Fibroblast of lung (primary cell): ENCODE measurements at places on chromosomes 16 and 17. TPM values are rescaled to one million over a fixed set of nuclear protein-coding genes. Genes with fewer than 3 reads are reported as not detected.

The TBC1D3K gene
- polyA plus RNA-seq, result not detected in 2 replicates

The ABCC11 gene
- 0.20 and 0.25 TPM in 2 replicates for polyA plus RNA-seq

The GAST gene
- not detected in 2 replicates for polyA plus RNA-seq

DNA sequence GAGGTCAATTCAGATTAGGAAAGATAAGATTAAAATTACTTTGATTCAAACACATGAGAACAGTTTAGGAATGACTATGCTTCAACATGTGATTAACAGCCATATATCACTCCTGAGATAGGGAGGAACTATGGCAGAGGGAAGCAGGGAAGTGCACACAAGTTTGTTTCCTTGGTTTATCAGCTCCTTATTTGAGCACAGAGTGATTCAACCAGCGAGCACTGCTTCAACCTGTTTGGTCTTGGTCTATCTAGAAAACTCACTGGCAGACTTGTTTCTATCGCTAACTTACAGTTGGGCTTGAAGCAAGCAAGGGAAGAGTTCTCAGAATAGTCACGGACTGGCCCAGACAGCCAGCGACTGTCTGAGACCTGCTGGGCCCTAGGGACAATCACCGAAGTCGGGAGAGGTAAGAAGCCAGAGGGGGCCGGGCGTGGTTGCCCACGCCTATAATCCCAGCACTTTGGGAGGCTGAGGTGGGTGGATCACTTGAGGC is 23.5 kb downstream of the TUBG1 start:
- DNase-seq, result no peak

GRCh38 chr17:66469461-66469860 is 167.0 kb downstream of the PRKCA start:
- DNase-seq, result no peak

DNA sequence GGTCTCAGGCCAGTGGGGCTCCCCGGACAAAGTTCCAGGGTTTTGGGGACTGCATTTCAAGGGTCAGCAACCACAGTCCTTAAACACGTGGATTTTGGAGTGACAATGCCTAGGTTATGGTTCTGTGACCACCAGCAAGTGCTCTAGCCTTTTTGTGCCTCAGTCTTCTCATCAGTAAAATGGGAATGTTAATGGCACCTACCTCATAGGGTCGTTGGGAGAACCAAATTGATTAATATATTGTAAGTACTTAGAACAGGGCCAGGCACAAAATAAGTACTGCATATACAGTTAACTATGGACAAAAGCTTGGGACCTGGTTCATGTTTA is 13.8 kb downstream of the IL4R start:
- DNase-seq, result no peak

DNA sequence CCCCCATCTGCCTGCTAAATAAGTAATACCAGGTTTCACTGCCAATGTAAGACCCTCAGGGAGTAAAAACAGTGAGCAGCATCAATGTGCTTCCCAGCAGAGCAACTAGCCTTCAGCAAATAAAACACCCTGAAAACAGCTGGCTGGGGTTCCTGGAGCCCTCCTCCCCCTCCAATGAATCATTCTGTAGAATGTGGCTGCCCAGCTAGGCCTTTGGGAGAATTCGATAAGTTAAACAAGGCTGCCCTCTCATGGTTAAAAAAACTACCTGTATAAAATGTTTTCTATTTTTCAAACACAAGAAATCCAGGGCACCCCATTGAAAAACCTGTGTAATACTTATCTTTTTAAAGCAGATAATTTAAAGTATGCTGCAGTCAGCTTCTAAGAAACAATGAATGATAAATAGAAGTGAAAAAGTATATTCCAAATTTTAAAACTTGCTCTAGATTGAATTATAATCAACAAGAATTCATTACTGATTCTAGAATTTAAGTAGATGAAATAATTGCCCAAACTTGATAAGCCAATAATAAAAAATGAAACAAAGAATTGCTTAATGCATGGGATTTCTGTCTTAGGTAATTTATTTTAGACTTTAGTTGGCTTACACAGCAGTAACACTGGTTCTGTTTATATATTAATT is 9.4 kb upstream of the TOM1L1 start:
- peak; percentile 77 for DNase-seq

DNA sequence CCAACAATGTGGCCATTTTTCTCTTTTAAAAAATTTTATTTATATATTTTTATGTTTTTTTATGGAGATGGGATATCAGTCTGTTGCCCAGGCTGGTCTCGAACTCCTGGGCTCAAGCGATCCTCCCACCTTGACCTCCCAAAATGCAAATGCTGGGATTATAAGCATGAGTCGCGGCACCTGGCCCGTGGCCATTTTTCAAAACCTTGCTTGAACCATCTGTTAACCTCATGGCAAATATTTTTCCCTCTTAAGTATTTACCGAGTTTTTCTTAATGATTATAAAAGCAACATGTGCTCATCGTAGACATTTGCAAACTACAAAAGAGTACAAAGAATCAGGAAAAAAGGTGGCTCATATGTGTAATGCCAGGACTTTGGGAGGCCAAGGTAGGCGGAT is 127.6 kb downstream of the ABCC6 start:
- DNase-seq, result no peak

GRCh38 chr17:3546997-3547396 is 10.6 kb downstream of the TRPV3 start:
- DNase-seq, result no peak

DNA sequence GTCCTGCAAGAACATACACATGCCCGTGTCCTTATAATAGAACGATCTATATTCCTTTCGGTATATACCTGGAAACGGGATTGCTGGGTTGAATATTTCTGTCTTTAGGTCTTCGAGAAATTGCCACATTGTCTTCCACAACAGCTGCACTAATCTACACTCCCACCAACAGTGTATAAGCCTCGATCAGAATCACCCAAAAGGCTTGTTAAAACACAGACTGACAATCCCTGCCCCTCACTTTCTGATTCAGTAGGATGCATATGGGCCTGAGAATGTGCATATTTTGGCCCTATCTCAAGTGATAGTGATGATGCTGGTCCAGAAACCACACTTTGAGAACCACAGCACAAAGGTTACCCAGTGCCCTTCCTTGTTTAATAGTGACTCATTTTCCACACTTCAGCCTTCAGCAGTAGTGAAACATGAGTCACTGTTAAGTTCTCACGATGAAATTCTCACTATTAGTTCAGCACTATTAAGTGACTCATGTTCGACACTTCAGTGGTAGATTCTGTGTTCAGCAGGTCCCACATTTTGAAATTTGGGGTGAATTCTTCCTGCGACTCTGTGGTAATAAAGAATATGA is 215.6 kb downstream of the GRIN2A start:
- DNase-seq, result no peak

DNA sequence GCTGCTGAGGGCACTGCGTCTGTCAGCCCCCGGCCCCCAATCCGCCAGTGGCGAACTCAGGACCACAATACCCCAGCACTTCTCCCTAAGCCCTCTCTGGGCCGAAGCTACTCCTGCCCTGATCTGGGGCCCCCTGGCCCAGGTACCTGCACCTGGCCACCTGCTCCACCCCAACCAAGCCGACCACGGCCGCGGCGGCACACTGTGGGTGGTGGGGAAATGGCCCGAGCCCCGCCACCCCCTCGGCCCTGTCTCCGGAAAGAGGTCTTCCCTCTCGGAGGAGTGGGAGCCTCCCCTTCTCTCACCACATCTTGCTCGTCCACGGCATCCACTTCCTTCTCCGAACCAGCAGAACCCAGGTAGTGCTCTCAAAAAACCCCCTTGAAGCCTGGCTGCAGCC is 3.4 kb upstream of the FBRS start:
- no peak for DNase-seq

DNA sequence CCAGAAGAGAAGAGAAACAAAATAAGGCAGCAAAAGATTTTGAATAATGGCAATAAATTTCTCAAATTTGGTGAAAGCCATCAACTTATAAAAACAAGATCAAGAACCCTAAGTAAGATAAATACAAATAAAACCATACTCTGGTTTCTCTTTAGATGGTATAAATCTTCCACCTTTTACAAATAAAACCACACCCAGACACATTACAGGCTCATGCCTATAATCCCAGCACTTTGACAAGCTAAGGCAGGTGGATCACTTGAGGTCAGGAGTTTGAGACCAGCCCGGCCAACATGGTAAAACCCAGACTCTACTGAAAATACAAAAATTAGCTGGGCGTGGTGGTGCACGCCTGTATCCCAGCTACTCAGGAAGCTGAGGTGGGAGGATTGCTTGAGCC is 43.8 kb downstream of the TTLL6 start:
- no peak for DNase-seq

GRCh38 chr17:73138541-73139138 is 26.2 kb upstream of the SSTR2 start:
- DNase-seq, result no peak

DNA sequence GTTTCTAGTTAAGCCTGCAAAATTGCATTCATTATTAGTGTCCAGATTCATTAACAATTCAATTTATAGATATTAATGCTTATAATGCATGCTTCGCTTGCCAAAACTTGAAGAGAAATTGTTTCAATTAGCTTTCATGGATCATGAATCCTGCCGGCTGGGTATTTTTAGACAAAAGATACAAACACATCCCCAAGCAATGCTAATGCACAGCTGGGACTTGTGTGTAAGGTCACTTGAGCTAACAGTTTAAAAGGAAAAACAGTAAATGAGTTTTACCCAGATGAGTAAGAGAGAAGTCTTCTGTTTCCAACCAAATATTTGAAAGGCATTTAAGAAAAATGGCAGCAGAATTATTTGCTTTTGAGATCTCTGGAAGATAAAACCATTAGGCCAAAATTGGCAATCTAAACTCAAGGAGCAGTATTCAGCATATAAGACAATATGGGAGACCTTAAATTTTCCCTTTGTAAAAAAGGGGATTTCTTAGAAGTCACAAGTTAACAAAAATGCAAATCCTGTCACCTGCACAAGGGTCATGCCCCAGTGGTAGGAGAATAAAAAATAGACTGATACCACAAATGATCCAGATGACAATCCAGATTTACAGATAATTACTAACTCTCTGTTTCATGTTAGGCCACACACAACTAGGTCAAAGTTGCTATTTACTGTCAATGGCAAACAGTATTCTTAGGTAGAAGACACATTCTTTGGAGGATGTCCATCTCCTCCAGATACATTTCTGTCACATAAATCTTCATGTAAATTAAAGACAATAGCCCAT is 418.4 kb upstream of the PMFBP1 start:
- no peak for DNase-seq

GRCh38 chr17:76539631-76540271 is at the start of gene PRCD:
PRCD (plus strand) TSS chr17:76540044; CDS start chr17:76540142, 98 bp downstream.
- no peak for DNase-seq

GRCh38 chr17:40180694-40181093 is 3.4 kb downstream of the RAPGEFL1 start:
- no peak for DNase-seq

- peak; percentile 34 for DNase-seq
Observed at GRCh38 chr17:34579017-34579946, at the start of gene TMEM132E. TMEM132E (plus strand) TSS chr17:34579582; CDS start chr17:34581077, 1,495 bp downstream.

DNA sequence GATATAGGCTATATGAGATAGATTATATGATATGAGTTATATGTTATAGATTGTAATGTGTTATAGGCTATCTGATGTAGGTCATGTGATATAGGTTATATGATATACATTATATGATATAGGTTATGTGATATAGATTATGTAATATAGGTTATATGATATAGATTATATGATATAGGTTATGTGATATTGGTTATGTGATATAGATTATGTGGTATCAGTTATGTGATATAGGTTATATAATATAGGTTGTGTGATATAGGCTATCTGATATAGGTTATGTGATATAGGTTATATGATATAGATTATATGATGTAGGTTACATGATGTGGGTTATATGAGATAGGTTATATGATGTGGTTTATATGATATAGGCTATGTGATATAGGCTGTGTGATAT is 68.5 kb downstream of the RGS9 start:
- no peak for DNase-seq
